ENCODE measurements at places on chromosomes 3 and 15. TPM values are rescaled to one million over a fixed set of nuclear protein-coding genes. Genes with fewer than 3 reads are reported as not detected.

The TGM5 gene
- total RNA-seq, result not detected

The SCAMP5 gene
- 3.6 TPM for total RNA-seq

The POC1A gene
- 1.5 TPM for total RNA-seq

The EEF1AKMT4 gene
- total RNA-seq, result 1.5 TPM

The ATP2B2 gene
- total RNA-seq, result 0.13 TPM
